ENCODE measurements at places on chromosomes 6 and 20. TPM values are rescaled to one million over a fixed set of nuclear protein-coding genes. Genes with fewer than 3 reads are reported as not detected.

KCNG1 gene
- 5.8 TPM for total RNA-seq

PHACTR1 gene
- 2.2 TPM for total RNA-seq

MRAP2 gene
- total RNA-seq, result 14.6 TPM

DNA sequence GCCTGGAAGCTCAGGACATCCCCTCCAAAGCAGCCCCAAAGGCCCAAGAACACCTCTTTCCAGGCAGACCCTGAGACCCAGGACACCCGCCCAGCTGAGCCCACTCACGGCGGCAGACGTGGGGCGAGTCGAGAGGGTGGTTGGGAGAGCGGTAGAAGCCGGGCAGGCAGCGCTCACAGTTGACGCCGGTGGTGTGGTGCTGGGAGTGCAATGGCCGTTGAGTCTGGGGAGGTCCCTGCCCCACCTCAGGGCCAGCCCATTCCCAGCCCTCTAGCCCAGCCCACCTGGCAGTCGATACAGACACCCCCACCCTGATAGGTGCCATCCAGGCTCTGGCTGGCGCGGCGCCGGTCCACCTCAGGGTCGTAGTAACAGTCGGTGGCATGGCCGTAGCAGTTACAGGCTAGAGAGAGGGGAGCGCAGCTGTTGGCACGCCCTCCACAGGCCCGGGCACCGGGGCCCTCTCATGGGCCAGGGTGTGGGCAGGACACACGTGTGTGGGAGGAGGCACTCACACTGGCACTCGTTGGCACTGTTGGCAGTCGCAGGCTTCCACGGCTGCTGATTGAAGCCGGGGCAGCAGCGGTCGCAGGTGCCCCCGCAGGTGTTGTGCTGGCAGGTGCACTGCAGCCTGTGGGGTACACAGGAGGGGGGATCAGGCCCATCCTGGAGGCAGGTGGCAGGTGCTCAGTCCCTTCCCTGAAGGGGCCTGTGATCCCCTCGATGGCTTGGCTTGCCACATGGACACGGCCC, 20.5 kb downstream of the LAMA5 start:
- DNase-seq, result no peak

DNA sequence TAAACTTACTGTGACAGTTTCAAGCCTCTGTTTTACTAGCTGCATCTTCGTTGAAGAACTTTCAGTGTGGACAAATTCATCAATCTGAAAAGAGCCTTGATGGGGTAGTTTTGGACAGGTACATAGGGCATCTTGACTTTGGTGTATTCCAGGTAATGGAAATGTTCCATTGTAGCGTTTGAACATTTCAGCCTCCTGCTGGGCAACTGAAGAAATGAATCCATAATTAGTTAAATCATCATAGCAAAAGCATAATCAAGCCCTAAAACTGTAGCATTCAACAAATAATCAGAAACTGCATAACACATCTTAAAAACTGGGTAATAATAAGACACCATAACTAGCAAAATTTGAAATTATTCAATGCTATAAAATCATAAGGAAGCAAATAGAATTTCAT, 86.2 kb downstream of the AHI1 start:
- no peak for DNase-seq

KCNK5 gene
- total RNA-seq, result 26.9 TPM

GRCh38 chr20:50246367-50247195, 56.0 kb downstream of the CEBPB start:
- no peak for DNase-seq

DNA sequence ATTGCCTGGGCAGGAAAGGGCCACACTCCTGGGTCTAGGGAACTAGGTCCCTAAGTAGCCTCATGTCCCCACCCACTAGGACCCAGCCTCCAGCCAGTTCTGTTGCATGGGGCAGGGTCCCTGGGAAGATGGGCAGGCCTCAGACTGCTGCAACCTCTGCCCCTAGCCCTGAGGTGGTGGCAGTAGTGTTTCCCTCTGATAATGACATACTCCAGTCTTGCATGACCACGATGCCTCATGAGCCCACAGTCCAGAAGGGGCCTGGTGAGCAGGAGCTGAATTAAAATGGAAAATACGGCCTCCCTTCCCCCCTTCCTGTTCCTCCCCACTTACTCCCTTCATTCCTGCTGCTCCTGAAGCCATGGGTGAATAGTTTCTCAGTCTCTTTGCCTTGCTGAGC, 36.0 kb upstream of the SCRT2 start:
- no peak for DNase-seq

PPIL4 gene
- 16.0 TPM for total RNA-seq

All from colonic mucosa (tissue), 4 donors.